Transverse colon (tissue), 4 donors: ENCODE measurements at places on chromosomes 16 and 17.
A peak's percentile ranks its signal among the peaks of the same experiment; 100 is the strongest.

DNA sequence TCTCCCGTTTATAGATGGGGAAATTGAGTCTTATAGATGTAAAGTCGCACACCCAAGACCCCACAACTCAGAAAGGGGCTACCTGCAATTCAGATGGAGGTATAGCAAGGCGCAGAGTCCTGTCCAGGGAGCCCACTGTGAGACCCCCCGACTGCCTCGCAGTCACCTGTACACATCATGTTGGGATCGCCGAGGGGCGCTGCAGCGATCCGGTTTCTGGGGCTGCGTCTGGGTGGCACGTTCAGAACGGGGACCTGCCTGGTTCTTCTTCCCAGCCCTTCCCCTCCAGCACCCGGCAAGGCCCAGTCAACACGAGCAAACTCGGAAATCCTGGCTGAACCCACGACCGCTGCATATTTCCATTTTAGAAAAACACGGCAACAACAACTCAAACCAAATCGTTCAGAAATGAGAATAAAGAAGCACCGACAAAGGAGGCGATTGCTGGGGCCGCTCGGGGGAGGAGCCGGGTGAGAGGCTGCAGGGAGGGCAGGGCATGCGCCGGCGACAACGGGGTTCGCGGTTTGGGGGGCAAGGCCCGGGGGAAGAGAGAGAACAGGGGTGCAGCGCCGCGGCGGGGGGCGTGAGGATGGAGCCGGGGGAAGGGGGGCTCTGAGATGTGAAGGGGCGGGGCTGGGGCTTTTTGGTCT lies 643 bp downstream of the HSDL1 start:
- peak; percentile 33 for DNase-seq

DNA sequence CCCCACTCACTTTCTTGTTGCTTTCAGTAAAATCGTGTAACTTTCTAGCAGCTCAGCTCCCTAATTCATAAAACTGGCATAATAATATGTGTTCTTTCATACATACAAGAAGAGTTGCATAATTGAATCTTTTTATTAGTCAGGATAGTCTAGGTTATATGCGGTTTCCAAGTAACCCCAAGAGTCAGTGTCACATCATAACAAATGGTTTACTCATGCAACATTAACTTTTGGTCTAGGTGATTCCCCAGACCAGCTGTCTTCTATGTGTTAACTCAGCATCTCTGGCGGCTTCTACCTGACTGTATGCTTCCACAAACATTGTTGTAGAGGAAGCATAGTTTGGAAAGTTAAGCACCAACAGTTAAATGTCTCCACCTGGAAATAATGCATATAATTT lies 1000.4 kb downstream of the CDH11 start:
- DNase-seq: no peak

DNA sequence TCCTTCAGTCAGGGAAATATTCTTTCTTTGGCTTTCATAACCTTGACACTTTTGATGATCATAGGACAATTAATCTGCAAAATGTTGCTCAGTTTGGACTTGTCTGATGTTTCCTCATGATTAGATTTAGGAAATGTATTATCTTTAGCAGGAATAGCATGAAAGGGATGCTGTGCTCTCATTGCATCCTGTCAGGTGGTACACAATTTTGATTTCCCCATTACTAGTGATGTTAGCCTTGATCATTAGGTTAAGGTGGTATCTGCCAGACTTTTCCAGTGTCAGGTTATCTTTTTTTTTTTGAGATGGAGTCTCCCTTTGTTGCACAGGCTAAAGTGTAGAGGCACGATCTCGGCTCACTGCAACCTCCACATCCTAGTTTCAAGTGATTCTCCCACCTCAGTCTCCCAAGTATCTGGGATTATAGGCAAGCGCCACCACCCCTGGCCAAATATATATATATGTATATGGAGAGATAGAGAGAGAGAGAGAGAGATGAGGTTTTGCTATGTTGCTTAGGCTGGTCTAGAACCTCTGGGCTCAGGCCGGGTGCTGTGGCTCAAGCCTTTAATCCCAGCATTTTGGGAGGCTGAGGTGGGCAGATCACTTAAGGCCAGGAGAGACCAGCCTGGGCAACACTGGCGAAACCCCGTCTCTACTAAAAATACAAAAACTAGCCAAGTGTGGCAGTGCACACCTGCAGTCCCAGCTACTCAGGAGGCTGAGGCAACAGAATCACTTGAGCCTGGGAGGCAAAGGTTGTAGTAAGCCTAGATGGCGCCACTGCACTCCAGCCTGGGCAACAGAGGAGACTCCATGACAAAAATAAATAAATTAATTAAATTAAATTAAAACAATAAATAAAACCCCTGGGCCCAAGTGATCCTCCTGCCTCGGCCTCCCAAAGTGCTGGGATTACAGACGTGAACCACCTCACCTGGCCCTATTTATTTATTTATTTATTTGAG lies 15.8 kb upstream of the CAVIN1 start:
- DNase-seq: peak; percentile 56

- DNase-seq: no peak
Measured at GRCh38 chr16:30028438-30029076, 2.5 kb downstream of the TLCD3B start.

GRCh38 chr17:56815711-56816110 lies 18.0 kb downstream of the C17orf67 start:
- DNase-seq: no peak

GRCh38 chr16:49491771-49492761 lies 118.5 kb downstream of the C16orf78 start:
- peak; percentile 35 for DNase-seq

DNA sequence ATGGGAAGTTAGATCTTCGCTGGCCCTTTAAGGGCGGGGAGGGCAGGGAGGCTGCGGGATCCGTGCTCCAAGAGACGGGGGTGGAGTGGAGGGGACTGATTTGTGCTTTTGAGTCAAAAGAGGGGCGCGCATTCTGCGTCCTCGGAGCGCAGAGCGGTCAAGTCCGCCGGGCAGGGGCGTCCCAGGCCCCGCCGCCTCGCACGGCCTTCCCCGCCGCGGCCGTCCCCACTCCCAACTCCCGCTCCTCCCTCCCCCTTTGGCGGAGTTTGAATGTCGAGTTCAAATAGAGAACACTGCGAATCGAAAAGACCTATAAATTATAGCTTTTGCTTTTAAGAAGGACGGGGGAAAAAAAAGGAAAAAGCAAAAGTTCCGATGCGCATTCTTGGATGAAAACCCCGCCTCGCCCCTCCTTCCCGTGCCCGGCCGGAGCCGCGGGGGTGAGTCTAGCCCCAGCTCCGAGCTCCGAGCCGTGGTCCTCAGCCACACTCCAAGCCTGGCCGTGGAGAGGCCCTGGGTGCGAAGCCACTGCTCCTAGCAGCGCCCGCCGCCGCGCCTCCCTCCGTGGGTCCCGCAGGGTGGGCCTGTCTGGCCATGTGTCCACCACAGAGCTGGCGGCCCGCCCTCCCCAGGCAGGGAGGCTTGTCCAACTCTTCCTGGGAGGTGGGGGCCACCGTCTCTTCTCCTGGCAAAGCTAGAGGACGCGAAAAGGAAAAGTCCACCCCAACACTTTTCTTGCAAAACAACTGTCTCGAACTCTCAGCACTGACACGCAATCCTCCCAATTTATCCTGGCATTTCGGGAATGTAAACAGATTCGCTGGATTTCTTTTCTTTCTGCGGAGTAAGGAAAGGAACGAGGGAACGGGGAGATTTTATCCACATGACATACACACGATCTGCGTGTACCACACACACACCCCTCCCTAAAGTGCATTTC lies 3.6 kb downstream of the CBX8 start:
- DNase-seq: no peak

GRCh38 chr17:39599665-39600231 lies 8.0 kb downstream of the NEUROD2 start:
- DNase-seq: no peak

DNA sequence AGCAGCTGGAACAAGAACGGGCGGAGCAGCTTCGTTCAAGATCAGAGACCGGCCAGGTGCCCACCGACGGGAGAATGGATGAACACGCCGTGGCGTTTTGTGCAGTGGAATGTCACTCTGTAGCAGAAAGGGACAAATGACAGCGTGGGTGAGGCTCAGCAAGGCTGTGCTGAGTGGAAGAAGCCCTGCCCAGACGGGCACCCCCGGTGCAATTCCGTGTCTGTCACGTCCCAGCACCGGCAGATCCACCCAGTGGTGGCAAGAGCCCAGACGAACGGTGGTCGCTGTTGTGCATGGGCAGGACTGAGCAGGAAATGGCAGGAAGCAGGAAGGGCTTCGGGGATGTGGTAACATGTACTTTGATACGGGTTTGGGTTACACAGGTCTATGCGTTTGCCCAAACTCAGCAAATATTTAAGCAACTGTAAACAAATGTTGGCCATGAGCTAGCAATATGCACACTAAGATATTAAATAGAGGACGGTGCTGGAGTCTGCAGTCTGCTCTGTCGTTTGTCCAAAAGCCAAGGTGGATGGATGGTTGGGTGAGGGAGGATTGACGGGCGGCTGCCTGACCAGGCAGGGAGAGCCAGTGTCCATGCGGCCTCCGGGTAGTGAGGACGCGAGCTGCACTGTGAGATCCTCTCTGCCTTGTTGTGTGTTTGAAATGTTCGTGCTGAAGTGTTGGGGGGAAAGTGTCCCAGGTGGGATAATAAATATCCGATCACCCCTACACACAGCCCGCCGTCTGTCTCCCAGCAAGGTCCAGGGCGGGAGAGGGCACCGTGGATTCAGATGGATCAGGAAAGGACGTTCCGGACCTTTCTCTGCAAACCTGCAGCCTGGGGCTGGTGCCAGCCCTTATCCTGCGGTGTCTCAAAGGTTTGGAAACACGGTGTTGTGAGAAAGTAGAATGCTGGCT lies 48.4 kb downstream of the COX4I1 start:
- DNase-seq: no peak
